Peyer's patch (tissue), 4 donors: ENCODE measurements at places on chromosomes 5 and 9. TPM values are rescaled to one million over a fixed set of nuclear protein-coding genes. Genes with fewer than 3 reads are reported as not detected.

- DNase-seq = peak; percentile 65
Observed at GRCh38 chr5:154648706-154649105, 106.5 kb upstream of the LARP1 start.

DNA sequence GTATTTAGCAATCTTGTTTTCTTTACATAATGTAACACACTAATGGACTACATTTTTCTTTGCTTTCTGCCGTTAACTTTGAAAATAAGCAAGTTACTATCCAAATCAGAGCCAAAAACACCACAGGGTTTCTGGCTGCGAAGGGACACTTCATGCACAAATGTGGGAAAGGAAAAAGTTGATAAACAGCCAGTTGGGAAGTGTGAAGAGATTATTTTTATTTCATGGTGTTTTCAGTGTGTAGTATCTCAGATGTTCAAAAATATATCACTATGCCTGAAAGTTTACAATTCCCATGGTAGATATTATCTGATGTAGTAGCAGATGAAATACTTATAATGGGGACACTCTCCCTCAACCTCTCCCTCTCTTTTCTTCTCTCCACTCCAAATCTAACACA is 135.3 kb downstream of the CETN3 start:
- DNase-seq = no peak

GRCh38 chr9:81579381-81579780 is 110.0 kb downstream of the TLE1 start:
- DNase-seq = no peak

GRCh38 chr5:60382716-60383115 is 317.2 kb downstream of the DEPDC1B start:
- no peak for DNase-seq

DNA sequence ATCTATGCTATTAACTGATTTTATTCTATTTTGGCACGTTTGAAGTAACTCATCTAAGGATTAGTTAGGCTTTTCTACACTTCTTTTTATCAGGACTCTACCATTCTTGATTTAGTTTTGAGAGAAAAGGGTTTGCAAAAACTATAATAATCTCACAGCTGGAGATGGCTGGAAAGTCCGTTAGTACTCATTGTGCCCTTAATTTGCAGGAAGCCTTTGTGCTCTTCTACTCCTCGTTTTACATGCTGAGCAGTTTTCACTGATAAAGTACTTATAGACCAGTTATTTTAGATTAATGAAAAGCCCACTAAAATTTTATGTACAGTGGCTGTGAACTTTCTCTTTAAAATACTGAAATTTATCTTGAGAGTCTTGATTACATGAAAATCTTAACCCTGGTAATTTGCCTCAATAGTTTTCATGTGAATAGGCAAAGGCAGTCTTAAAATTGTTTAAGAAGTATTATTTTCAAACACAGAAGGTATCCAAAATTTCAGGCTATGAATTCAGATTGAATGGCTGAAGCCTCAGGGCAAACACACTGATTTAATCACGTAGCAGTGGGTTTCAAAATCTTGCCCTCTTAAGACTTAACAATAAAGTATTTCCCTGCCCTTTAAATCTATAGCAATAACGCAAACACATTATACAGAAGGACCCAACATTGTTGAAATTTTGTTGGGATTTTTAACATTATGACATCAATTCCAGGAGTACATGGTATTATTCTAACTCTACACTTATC is 18.6 kb downstream of the MLLT3 start:
- no peak for DNase-seq

GRCh38 chr5:36177715-36178523 is 26.0 kb downstream of the SKP2 start:
- no peak for DNase-seq

DNA sequence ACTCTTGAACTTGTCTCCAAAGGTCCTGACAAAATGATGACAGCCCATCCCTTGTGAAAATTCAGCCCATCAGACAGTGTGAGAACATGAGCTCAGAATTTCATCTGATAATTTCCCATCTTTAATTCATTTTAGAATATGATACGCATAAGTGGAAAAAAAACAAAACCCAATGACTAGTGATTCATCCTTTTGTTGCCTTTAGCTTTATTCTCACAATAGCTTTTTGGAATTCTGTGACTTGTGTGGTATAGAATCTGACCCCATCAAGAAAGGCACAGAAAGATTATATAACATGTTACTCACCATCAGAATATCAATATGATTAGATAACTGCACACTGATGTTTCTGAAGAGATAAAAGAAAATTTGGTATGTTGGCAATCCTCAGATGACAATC is 16.1 kb upstream of the TMED7 start:
- DNase-seq = no peak

DNA sequence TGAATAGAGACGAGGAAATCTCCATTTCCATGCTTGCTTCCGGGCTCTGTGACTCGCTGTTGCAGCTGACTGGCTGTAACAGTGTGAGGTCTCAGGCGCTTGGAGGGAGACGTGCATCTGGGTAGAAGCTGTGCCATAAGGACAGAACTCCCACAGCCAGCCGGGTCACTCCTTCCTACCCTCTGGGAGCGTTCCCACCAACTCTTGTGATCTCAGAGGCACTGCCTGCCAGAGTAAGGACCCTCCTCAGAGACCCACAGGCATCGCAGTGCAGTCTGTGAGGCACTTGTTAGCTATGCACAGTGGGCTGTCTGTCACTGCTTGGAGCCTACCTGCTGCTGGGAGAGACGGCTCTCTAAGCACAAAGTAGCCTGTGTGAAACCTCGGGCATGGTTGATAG is 203.4 kb upstream of the SEMA6A start:
- no peak for DNase-seq

FIBCD1 gene
- 3.3 TPM for total RNA-seq

ADAMTS12 gene
- 11.6 TPM for total RNA-seq

INIP gene
- total RNA-seq = 22.0 TPM

JAKMIP2 gene
- total RNA-seq = 2.1 TPM
